Activated CD4-positive, alpha-beta T cell treated with anti-CD3 and anti-CD28 coated beads for 1 hour (primary cell): ENCODE measurements at places on chromosomes 12 and 14.

DNA sequence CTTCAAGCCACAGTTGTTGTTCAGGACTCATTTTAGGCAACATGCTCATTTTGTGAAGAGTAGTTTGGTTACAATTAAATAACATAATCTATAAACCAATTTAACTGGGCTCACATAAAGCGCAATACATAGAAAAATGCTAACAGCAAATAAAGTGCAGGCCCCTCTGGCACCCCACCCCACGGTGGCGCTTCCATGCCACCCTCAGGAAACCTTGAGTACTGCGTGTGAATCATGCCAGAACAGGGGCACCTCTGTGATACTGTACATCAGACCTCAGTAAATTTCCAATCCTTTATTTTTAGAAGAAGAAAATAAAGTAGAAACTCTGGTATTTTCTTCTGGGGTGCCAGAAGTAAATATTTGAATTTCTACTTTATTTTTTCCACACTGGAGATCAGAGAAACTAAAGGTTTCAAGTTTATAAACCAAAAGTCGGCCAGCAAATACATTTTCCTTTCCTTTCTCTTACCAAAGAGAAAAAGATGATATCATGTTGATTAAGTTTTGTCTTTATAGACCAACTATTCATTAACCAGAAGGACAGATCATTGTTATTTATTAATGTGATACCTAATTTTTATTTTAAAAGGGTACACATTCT lies 316.8 kb downstream of the PAWR start:
- DNase-seq, result no peak

DNA sequence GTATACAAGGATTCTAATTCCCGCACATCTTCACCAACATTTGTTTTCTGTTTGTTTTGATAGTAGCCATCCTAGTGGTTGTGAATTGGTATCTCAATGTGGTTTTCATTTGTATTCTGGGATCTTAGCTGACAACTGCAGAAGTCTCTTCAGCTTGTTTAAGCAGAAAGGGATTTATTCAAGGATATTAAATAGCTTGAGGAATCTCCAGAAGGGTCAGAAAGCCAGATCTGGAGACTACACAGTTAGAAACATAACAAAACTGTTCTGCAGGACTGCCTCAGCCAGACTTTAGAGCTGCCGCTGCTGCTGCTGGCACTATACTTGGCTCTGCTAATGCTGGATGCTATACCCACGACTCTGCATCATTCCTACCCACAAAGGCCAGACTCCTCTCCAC lies 13.4 kb upstream of the CDKL1 start:
- no peak for DNase-seq

DNA sequence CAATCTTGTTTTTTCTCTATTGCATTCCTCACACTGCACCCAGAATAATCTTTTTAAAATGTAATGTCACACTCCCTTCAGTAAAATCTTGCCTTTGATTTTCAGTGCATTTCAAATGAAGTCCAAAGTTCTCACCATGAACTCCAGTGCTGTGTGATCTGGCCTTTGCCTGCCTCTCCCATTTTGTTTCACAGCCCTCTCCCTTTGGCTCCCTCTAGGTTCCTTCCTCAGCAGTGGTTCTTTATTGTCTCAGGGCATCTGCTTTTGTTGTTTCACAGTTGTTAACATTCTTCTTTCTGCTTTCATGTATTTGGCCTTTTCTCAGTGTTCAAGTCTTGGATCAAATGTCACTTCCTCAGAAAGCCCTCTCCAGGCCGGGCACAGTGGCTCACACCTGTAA lies 84.5 kb upstream of the AMN1 start:
- no peak for DNase-seq

DNA sequence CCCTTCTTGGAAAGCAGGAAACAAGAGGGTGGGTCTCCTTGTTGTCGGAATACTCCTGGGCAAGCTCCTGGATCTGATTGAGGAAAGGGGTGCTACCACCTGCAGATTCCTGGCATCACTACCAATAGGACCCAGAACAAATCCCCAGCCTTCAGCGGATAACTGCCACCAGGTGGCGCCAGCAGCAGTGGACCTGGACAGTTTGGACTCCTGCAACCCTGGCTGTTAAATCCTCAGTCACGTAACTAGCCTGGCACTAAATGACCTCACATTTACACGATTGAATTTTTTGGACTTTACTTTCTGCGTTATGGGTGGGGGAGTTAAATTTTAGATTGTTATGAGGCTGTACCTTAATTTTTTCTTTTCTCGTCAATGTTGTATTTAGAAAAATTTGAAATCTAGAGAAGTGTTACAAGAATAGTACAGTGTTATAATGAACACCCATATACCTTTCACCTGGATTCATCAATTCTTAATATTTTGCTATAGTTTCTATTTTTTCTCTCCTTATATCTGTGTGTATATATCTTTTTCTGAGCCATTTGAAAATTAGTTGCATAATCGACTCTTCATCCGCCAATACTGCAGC lies 95.6 kb downstream of the GAS2L3 start:
- no peak for DNase-seq

- no peak for DNase-seq
Observed at GRCh38 chr14:75885829-75886228, 96.0 kb downstream of the TGFB3 start.

DNA sequence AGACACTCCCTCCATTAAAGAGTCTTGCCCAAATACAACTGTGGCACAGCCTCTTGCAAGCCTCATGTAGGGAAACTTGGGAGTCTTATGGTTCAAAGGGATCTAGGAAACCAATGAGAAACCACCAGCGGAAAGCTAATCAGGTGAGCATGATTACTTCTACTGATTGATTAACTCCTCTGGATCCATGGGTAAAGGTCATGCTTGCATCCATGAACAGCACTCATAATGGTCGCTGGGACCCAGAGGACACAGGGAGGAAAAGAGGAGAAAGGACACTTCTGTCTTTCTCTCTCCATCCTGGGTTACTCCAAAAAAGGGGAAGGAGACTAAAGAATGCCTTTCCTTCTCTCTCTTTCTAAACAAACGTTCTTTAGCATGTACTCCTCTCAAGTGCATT lies 1397.2 kb downstream of the LRFN5 start:
- DNase-seq, result no peak

DNA sequence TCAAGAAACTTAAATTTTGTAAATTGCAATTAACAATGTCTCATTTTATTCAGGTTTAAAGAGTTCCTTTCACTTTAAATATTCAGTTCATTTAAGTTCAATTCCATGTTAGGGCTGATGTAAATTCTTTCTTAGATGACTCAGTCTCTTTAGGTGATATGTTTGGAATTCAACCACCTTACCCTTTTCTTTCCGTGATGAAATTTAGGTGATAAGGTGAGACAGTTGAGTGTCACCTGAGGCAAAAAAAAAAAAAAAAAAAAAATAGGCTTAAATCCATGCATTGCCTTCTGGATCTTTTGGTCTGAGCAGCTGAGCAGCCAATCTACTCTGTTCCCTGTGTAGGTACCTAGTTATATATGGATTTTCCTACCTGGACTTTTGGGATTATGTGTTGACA lies 299.5 kb downstream of the DAD1 start:
- DNase-seq, result no peak

- no peak for DNase-seq
Observed at GRCh38 chr12:112936264-112936663, 2.0 kb upstream of the OAS3 start.

GRCh38 chr14:94621358-94622134 lies 9.4 kb downstream of the SERPINA3 start:
- no peak for DNase-seq

DNA sequence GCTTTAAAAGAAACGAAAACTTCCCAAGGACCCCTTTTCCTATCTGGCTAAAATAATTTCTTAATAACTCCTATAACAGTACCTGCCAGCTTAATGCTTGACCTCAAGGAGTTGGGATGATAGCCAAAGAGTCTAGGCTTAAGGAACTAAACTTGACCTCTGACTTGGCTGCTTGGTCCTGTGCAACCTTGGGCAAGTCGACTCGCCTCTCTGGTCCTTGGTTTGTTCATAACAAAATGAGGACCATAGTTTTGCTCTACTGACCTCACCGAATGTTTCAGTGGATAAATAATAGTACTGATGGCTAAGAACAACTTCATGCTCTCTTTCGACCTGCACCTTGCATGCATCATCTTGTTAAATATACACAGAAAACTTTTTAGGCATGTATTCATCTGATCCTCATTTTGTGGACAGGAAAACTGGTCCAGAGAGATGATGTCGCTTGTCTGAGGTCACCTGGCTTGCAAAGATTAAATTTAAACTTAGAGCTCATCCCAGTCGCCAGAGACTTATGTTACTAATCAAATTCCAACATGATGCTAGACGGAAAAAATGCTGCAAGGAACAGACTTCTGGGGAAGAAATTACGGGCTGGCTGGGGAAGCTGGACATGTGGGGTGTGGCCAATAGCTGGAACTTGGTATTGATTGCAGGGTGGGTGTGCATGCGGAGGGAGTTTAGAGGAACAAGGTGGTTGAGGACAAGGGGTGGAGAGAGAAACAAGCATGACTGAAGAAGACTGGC lies 38.0 kb upstream of the WSCD2 start:
- no peak for DNase-seq

DNA sequence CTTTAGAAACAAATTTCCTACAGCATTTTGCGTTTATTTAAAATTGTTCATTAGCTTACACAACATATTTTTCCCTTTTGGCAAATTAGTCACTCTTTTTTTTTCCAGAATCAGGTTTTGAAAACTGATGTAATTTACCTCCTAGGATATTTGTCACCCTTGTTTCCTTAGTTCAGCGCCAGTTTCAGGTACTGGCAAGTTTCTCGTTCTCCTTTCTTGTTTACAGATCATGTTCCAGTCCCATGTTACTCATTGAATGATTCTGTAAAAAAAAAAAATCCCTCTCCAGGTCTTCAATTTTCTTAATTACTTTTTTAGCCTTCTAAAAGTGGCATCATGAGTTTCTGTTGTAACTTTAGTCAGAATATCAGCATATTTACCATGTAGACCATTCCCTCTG lies 2.7 kb downstream of the PPP4R4 start:
- DNase-seq, result no peak

GRCh38 chr12:110744151-110744571 lies 1.5 kb upstream of the PPP1CC start:
- no peak for DNase-seq

- no peak for DNase-seq
Observed at GRCh38 chr12:92506891-92507290, 195.9 kb upstream of the PLEKHG7 start.

DNA sequence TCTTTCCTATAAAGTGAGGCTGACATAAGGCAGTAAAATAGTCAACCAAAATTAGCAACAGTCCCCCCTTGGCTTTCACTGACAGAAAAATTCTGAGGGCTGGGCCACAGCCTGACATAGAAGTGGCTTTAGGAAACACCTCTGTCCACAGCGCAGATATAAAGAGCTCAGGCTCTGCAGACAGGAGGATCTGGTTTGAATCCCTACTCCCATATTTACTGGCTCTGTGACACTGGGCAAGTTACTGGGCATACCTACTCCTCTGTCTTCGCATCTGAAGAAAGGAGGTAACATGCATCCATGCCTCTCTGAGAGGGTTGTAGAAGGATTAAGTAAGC lies 95.3 kb downstream of the STXBP6 start:
- DNase-seq, result no peak

- no peak for DNase-seq
Observed at GRCh38 chr14:89242652-89243279, 174.3 kb downstream of the FOXN3 start.

- no peak for DNase-seq
Observed at GRCh38 chr14:88554457-88555286, at the start of gene PTPN21. PTPN21 (minus strand) TSS chr14:88555007; CDS start chr14:88550417, 4,590 bp downstream.
